ENCODE measurements at places on chromosomes 5 and 9.

- DNase-seq = peak; percentile 12
Measured at GRCh38 chr5:68378204-68378820, 162.8 kb downstream of the PIK3R1 start.

- no peak for DNase-seq
Measured at GRCh38 chr9:127818574-127818973, 15.9 kb downstream of the FPGS start.

GRCh38 chr9:71816916-71817451 lies 48.7 kb upstream of the CEMIP2 start:
- DNase-seq = no peak

- no peak for DNase-seq
Measured at GRCh38 chr5:43680286-43680685, 77.3 kb downstream of the NNT start.

DNA sequence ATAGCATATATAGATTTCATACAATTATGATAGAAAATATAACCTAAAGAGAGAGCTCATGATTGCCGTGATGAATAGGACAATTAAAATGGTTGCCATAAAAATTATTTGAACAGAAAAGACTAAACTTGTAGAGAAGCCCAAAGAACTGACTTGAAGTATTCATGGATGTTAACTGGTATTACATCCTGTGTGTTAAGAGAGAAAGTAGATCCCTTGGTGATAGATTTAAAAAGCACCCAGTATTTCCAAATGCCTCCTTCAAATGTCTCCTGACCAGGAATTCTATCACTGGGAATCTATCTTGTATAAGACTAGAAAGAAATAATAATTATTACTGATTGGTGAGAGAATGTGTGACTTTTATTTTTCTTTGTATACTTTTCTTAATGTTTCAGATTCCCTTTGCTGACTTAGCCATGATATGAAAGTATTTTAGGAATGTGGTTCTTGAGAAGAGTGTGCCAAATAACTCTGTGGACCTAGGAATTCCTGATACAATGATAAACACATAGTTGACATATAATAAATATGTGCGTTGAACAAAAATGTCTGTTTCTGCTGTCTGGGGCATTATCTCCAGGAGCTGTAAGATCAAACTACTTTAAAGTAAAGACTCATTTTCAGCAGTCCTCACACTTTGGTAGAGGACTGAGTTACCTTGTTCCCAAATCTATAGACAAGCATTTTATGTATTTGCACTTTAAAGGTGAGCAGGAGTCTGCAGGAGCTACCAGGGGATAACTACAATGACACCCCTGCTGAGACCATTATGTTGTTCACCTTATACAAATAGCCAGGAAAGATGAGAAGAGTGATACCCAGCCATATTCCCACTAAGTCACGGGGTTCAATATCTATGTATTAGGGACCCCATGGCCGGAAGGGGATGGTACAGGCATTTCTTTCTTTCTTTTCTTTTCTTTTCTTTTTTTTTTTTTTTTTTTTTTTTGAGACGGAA lies 211.1 kb upstream of the TLE4 start:
- no peak for DNase-seq

GRCh38 chr9:109907400-109907799 lies 127.4 kb downstream of the PALM2AKAP2 start:
- no peak for DNase-seq

DNA sequence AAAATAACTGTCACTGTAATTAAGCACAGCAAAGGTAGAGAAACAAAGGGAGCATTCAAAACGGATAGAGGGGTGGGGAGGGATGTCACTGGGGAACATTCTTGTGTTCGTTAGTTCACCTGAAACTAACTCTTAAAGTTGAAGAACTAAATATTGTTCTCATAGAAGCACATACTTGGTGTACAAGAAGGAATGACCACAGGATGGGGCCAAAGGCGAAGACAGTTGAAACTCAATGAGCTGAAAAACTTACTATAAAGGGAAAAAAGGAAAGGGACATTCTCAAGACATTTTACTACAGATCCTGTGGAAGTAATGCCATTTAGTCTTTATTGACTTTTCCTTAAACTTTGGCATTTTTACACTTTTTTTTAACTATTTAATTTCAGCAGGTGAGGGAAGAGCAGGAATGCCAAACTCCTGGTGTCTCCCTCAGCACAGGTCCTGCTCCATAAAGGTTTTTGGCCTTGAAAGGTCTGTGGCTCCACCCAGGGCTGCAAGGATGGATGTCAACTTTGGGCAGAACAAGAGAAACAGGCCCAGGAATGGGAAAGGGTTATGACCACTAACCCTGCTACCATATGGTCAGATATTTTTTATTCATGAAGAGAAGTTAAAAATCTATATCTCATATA lies 197.6 kb upstream of the RASA1 start:
- no peak for DNase-seq

DNA sequence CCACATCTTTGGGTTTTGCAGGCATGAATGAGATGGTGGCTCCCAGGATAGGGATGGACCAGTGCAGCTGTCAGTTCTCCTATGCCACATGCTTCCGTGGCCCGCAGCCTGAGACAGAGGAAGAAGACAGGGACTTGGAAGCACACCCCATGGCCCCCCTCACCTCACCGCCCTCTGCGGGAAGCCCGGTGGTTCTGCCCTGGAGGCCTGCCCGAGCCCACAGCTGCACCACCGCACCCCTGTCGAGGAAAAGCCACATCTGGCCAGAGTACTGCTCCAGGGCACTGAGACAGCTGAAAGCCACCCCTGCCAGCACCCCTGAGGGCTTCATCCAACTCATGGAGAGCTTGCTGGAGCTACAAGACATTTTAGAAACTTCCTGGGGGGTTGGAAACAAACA lies 7.6 kb upstream of the TRMT10B start:
- no peak for DNase-seq

- no peak for DNase-seq
Measured at GRCh38 chr9:20303996-20304395, 318.3 kb downstream of the MLLT3 start.

GRCh38 chr9:130689937-130690700 lies 3.5 kb upstream of the EXOSC2 start:
- DNase-seq = no peak

GRCh38 chr9:71620746-71621145 lies 147.6 kb downstream of the CEMIP2 start:
- no peak for DNase-seq

DNA sequence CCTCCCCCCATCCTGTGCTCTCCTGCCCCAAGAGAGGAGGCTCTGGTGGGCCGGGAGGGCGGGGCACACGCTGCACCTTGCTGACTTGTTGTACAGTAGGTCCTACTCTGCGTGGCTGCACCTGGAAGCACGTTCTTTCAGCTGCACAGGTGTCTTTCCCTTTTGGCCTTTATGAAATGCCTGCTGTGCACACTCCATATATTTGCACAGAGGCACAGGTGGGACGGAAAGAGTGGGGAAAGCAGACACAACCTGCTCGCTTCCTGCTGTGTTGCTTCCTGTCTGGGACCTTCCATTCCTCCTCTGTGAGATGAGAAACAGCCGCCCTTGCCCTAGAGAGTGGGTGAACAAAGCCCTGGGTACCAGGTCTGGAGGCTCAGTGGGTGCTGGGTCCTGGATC lies 4.8 kb downstream of the USP20 start:
- DNase-seq = no peak

DNA sequence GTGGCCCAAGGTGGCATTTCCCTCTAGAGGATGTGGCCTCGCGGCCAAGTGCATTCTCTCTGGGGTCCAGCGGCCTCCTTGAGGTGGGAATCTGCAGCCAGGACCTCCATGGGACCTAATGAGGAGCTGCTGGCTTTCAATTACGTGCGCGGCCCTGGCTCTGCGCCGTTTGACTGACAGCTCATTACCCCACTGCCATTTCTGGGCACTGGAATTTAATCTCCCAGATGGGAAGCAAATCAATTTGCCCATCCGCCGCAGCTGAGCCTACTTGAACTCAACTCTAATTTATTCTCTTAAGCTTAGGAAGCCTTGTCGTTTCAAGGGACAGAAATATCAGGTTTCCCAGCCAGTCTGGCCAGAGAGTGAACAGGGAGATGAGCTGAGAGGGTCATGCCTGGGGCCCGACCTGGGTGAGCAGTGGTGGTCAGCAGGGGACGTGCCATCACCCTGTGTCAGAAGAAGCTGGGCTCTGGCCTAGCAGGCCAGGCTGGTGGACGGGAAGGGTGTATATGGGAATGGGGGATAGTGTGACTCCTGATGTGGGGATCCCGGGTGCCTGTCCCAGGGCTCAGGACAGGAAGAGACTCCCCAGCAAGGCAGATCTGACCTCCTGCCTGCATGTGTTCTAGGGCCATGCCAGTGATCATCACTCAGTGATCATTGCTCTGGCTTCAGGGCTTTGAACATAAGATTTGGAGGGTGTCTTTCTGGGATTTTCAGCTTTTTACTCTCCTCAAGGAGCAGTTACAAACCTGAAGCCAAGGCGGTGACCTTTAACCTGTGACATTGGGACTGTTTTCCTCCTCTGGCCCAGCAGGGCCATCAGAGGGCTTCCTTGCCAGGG lies 69.7 kb downstream of the MACROH2A1 start:
- no peak for DNase-seq

GRCh38 chr9:136577941-136578625 lies 32.2 kb upstream of the NOTCH1 start:
- DNase-seq = no peak

DNA sequence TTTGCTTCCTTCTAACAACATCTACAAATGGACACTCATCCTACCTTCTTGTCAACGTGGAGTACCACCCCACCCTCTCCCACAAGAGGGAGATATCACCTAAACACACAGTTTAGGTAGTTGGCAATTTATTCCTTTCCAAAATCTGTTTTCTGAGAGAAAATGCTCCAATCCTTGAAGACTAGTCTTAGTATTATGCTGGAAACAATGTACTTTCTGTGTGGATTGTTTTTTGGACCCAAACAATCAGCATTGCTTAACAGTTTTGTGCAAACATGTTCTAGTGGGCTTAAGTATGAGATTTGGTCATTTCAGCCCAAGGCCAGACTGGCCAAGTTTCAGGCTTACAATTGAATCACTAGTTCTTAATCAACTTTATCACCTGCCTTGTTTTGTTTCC lies 359.1 kb downstream of the ARHGEF28 start:
- DNase-seq = no peak

GRCh38 chr5:179668391-179668790 lies 12.4 kb downstream of the CBY3 start:
- no peak for DNase-seq

DNA sequence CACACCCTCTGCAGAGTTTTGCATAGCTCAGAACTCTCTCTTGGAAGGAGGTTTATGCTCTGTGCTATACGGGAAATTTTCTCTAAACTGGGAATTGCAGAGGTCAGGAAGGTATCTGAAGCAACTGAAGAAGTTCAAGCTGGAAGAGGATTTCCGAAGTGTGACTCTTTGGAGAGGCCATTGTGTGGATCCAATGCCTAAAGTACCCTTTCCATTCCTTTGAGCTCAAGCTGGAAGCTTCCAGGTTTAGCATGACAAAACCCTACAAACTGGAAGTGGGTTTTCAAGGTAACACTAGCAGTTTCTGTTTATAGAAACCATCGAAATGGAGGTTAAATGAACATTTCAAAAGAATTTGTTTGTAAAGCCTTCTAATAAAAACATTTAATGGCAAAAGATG lies 187.1 kb downstream of the CFAP90 start:
- no peak for DNase-seq

DNA sequence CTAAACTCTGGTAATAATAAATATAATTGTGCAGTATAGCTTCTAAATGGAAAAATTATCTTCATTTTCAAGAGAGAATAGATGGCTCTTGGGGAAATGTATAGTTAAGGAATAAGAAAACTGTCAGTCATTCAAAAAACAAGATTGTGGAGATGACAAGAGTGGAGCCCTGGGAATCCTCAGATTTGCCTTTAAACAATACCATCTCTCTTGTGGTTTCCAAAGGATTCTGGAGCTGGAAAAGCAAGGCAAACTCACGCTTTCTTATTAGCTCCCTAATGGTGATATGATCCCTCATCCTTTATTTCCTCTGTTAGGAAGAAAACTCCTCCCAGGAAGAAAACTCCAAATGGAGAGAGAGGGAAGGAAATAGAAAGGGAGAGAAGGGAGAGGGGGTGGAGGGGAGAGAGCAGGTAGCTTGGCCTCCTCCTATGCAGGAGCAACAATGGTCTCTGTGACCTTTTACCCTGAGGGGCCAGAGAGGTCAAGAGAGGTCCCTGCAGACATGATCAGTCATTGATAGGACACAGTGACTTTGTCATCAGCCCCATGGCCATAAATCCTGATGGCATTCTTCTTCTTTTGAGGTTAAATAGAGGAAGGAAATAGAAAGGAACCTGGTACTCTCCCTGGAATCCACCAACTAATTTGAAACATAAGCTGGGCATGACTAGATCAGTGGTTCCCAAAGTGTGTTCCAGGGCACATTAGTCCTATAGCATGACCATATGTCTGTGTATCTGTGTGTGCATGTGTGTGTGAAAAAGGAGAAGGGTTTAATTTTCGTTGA lies 312.2 kb downstream of the ARRDC3 start:
- DNase-seq = no peak

DNA sequence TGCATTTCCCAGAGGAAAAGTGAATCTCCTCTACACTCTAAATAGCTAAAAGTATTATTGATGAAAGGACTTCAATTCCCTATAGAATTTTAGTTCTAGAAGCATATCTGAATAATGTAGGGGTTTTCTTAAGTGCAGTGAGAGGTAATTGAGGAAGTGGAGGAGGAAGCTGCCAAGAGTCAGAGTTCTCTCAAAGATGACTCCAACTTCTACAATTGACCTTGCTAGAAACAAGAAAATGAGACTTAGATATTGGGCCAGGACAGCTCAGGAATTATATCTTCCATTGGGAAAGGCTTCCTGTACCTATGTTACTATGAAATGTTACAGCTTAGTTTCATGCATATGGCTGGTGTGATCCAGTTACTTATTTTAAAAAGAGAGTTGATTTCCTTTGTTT lies 10.4 kb upstream of the F2R start:
- DNase-seq = no peak

DNA sequence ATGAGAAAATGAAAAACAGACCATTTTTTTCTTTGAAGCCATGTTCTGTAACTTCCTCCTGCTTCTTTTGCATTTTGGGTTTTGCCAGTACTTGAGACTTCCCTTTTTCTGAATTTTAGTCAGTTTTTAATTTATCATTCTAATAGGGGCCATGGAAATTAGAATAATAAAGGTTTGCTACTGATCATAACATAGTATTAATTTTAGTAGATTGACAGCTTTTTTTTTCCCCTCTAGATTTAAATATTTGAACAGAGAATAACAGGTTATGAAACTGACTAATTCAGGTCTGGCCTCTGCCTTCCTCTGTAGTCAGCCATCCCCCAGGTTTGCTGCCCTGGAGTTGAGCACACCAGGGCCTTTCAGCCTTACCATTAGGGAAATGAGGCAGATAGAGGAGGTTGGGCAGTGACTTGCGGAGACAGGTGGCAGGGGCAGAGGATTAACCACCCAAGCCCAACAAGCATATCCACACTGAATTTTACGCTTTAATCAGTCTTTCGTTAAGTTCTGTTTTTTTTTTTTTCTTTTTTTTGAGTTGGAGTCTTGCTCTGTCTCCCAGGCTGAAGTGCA lies 80.1 kb upstream of the TNFAIP8 start:
- no peak for DNase-seq

DNA sequence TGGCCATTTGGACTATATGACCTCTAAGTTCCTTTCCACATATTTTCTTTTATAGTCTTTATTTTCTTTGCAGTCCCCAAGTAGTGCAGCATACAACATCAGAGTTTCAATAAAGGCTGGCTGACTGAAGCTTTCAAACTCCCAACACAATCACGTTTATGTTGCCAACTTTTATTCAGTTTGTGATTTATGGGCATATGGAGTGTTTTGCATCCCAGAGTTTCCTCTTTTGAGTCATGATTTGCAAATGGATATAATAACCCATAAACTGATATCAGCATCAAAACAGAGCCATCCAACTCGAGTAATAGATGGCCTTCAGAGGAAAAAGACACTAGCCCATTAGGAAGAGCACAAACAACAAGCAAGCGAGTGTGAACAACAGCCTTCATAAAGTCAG lies 414.0 kb downstream of the ELAVL2 start:
- DNase-seq = no peak

All from GM19239 (cell line).